Bladder microvascular endothelial cell (primary cell): ENCODE measurements at places on chromosomes 2 and 18. TPM values are rescaled to one million over a fixed set of nuclear protein-coding genes. Genes with fewer than 3 reads are reported as not detected.

Gene AGAP1
- 5.5 and 14.3 TPM in 2 replicates for total RNA-seq

Gene BIN1
- 31.0 and 39.0 TPM in 2 replicates for total RNA-seq

Gene FRZB
- under 0.01 and 0.13 TPM in 2 replicates for total RNA-seq

Gene SLC9A4
- total RNA-seq = under 0.01 TPM in 2 replicates

Gene TMEFF2
- total RNA-seq = under 0.01 and 0.06 TPM in 2 replicates

Gene TAF4B
- total RNA-seq = 1.9 and 3.4 TPM in 2 replicates

Gene CCDC148
- 0.44 and 0.65 TPM in 2 replicates for total RNA-seq

Gene ANKRD62
- not detected in 2 replicates for total RNA-seq

Gene LRRC30
- not detected in 2 replicates for total RNA-seq

Gene HOXD1
- total RNA-seq = 8.1 and 8.9 TPM in 2 replicates

Gene CFAP65
- not detected in 2 replicates for total RNA-seq

Gene CNGA3
- total RNA-seq = not detected in 2 replicates

Gene IKZF2
- 0.65 and 12.0 TPM in 2 replicates for total RNA-seq

Gene RALBP1
- total RNA-seq = 76.9 and 77.3 TPM in 2 replicates

Gene FAM98A
- 11.7 and 47.3 TPM in 2 replicates for total RNA-seq

Gene HRH4
- total RNA-seq = not detected in 2 replicates

Gene UGT1A4
- not detected in 2 replicates for total RNA-seq

Gene KCNIP3
- total RNA-seq = under 0.01 and 0.06 TPM in 2 replicates

Gene HOXD13
- not detected in 2 replicates for total RNA-seq

Gene GAD1
- 0.16 and 0.38 TPM in 2 replicates for total RNA-seq

Gene CDH7
- under 0.01 TPM in 1 of 2 replicates, not detected in the other for total RNA-seq

Gene SLC30A3
- total RNA-seq = 0.81 and 34.7 TPM in 2 replicates

Gene SOX11
- under 0.01 TPM in 2 replicates for total RNA-seq

Gene DTNA
- total RNA-seq = 0.81 and 10.7 TPM in 2 replicates

Gene SLC66A2
- 40.3 and 43.1 TPM in 2 replicates for total RNA-seq

Gene UNC80
- 0.13 TPM in 1 of 2 replicates, not detected in the other for total RNA-seq

Gene FKBP7
- 7.3 and 24.2 TPM in 2 replicates for total RNA-seq

Gene DNAH7
- total RNA-seq = under 0.01 and 0.06 TPM in 2 replicates

Gene MPP4
- 4.2 and 4.7 TPM in 2 replicates for total RNA-seq

Gene AQP12B
- not detected in 2 replicates for total RNA-seq

Gene CHRND
- total RNA-seq = not detected in 2 replicates

Gene CRYBA2
- total RNA-seq = not detected in 2 replicates

Gene CLEC4F
- 0.13 and 0.16 TPM in 2 replicates for total RNA-seq

Gene OBSL1
- 13.9 and 33.5 TPM in 2 replicates for total RNA-seq

Gene FSHR
- not detected in 2 replicates for total RNA-seq

Gene KCNF1
- 0.16 and 3.1 TPM in 2 replicates for total RNA-seq

Gene DDX1
- total RNA-seq = 58.9 and 105 TPM in 2 replicates

Gene NFATC1
- total RNA-seq = 4.2 and 12.9 TPM in 2 replicates

Gene GLS
- 103 and 421 TPM in 2 replicates for total RNA-seq

Gene CIB4
- total RNA-seq = not detected in 2 replicates

Gene BUB1
- total RNA-seq = 18.8 and 27.7 TPM in 2 replicates

Gene EMX1
- total RNA-seq = not detected in 2 replicates

Gene PROKR1
- total RNA-seq = not detected in 2 replicates

Gene KLF11
- 4.7 and 10.1 TPM in 2 replicates for total RNA-seq

Gene CRYGC
- not detected in 2 replicates for total RNA-seq

Gene CTAGE1
- total RNA-seq = not detected in 2 replicates

Gene CXCR2
- total RNA-seq = not detected in 2 replicates

Gene KCNG2
- 0.63 TPM in 1 of 2 replicates, not detected in the other for total RNA-seq

Gene MRPL44
- 24.4 and 26.8 TPM in 2 replicates for total RNA-seq

Gene HOXD3
- 7.6 and 16.0 TPM in 2 replicates for total RNA-seq
